ENCODE measurements at places on chromosomes 4 and X.

- DNase-seq = peak; percentile 54
These were observed 332.7 kb upstream of the IGFBP7 start for GRCh38 chr4:57442831-57443291.

DNA sequence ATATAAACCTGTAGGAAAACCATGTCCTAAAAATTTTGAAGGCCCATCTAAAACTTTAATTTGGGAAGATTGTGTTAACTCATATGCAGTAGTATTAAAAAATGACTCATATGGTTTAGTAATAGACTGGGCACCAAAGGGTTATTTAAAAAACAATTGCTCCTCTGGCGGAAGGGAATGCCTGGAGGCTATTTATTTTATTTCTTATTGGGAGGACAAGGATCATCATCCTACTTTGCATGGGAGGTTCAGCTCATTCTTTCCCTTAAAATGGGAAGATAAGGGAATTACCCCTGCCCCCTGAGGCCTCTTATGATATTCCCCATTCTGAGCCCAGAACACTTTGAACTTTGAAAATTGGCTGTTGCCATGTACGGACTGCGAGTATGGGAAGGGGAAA, 29.7 kb upstream of the MGST2 start:
- no peak for DNase-seq

DNA sequence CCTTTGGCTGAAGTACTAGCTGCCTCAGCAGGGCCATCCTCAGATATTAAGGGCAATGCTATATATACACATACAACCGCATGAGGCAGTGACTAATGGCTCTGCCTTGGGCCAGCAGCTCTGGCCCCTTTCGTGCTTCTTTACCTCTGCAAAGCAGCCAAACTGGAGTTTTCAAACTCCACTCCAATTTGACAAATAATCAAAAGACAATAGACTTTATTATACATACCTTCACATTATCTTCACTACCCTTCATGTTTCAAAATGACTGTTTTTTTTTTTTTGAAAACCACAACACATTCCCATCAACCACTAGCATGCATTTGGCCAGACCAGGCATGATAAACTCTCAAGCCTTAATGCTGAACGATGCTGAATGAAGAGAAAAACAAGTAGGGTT, 187.7 kb downstream of the ENOX2 start:
- no peak for DNase-seq

DNA sequence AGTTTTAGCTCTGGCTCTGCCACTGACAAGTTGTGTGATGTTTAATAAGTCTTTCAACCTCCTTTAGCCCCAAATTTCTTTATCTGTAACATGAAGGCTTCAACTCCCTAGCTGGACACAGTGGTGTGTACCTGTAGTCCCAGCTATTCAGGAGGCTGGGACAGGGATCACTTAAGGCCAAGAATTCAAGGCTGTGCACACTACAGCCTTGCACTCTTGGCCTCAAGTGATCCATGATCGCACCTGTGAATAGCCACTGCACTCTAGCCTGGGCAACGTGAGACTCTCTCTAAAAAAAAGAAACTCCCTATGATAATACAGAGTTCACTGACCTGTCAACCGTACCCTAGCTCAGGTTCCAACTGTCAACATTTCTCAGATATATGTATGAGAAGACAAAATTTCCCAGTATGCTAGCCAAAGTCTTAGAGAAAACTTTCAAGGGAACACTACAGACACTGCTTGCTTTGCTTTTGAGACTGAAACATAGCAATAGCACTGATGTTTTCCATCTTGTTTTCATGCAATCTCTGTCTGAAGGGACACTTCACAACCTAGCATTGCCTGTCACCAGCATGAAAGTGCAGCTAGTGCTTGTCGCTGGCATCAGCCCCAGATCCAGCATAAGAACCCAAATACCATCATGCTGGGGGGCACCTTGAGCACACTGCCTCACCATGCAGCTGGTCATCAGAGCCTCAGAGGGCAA, 51.6 kb upstream of the PTPN13 start:
- no peak for DNase-seq

GRCh38 chr4:166230841-166231240, 357.8 kb downstream of the TLL1 start:
- no peak for DNase-seq

GRCh38 chr4:2489841-2490552, 21.1 kb downstream of the RNF4 start:
- no peak for DNase-seq

GRCh38 chr4:113472864-113473263, 288.7 kb downstream of the CAMK2D start:
- no peak for DNase-seq

- DNase-seq = no peak
These were observed 85.4 kb downstream of the FRMPD4 start for GRCh38 chrX:12223650-12224049.

DNA sequence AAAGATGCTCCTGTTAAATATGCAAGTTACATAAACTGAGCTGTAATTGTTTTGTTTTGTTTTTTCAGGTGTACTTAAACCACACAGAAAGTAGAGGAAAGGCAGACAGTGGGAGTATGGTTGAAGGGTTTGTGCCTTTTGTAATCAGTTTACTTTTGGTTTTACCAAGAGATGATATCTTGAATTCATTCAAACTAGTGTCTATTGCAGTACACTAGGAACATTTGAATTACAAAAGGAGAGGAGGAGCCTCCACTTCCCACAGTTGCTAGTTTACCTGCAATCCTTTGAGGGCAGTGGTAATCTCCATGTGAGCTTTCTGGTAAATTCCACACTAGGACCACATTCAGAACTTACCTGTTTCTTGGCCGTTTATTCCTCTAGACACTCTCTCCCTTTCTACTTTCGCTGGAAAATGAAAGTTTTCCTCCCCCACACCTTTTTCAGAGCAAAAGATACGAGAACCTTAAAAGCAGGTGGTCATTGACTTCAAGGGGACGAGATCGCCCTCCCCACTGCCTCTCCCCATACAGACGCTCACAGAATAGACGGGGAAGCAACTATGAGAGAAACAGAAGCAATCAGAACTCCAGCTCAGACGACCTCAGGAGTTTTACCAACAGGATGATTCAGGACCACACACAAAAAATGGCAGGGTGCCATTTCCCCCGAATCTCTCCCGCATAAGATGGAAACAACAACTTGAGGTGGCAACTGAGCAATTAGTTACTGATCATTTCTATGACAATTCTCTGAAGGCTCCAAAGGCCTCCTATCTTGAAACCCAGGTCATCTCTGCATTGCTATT, 3.3 kb downstream of the RBM47 start:
- DNase-seq = no peak

DNA sequence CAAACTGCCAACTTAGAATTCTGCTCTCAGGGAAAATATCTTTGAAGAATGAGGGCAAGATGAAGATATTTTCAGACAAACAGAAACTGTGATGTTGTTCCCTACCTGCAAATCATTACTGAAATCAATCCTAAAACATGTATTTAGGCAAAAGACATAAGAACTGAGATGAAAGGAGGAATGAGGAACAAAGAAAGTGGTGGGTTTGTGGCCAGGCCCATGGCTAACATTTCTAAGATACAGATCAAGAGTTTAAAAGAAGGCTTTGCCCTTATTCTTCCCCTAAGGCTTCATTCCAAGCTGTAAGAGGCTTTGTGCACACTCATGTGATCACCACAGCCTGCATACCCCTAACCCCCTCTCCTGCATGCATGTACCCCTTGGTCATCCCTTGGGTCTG, 46.5 kb downstream of the ADGRG2 start:
- no peak for DNase-seq

- DNase-seq = peak; percentile 68
These were observed 67.0 kb upstream of the TSPAN7 start for GRCh38 chrX:38494239-38494823.

GRCh38 chr4:145076469-145076855, 21.5 kb downstream of the ANAPC10 start:
- no peak for DNase-seq

DNA sequence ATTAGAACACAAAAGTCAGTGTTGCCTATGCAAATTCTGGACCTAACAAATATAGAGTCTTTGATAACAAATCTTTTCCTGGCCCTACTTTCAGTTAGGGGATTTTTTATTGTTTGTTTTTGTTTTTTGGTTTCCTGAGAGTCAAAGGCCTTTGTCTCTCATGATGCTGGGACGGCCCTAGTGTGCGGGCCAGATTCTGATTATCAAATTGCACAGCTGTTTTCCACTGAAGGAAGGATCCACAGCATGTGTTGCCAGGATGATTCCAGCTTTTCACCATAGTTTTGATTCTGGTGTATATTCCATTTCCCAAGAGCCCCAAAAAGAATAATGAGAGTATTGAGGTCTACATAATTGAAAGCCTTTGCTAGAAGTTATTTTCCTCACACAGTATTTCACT, 248.2 kb downstream of the CAMK2D start:
- DNase-seq = no peak

DNA sequence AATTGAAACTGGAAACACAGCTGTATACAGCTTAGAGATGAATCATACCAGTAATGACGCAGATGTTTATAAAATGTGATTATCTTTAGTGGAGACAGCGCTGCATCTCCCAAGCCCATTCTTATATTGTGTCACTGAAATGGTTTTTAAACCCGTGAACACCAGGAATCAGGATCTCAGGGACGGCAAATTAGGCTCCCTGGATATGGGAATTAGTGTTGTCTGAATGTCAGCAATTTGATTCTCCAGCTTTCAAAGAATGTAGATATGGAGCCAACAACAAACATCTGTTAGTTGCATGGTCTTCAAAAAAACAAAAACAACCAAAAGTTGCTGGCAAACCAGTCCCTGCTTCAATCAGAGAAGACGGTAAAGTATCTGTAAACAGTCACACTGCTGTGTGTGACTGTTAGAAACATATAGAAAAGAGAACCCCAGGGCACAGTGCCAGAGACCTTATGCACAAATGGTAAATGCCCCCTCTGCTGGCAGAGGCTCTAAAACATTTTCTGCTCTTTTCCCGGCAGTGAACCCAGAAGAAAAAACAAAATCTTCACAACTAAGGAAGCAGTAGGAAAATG, 351.9 kb upstream of the FTHL17 start:
- peak; percentile 7 for DNase-seq

- DNase-seq = no peak
These were observed 1007.1 kb downstream of the SH3BGRL start for GRCh38 chrX:82208975-82209374.

- no peak for DNase-seq
These were observed 52.0 kb downstream of the ENOPH1 start for GRCh38 chr4:82482387-82482786.

GRCh38 chr4:66855956-66856355, 689.3 kb downstream of the CENPC start:
- no peak for DNase-seq

GRCh38 chrX:20181598-20182329, 40.1 kb upstream of the EIF1AX start:
- DNase-seq = no peak

Data from posterior cingulate gyrus (tissue), 11 donors.